Right ventricle myocardium superior (tissue), 1 donor: ENCODE measurements at places on chromosomes 4 and X.
A peak's percentile ranks its signal among the peaks of the same experiment; 100 is the strongest.

DNA sequence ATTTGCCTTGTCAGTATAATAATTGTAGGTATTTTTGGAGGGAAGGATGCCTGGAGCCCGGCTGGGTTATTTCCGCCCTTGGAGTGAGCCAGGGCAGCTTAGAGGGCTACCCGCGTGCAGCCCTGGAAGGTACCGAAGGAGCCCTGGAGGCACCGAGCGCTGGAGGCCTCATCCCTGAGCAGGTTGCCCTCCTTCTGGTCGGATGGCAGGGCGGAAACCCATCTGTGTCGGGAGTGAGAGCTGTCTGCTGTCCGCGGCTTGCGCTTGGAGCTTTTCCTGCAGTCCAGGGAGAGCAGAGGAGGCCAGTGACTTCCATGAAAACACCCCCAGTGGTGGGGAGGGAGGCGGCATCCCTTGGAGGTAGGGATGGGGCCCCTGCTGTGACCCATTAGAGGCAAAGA, 122.1 kb downstream of the TBL1X start:
- DNase-seq, result no peak

DNA sequence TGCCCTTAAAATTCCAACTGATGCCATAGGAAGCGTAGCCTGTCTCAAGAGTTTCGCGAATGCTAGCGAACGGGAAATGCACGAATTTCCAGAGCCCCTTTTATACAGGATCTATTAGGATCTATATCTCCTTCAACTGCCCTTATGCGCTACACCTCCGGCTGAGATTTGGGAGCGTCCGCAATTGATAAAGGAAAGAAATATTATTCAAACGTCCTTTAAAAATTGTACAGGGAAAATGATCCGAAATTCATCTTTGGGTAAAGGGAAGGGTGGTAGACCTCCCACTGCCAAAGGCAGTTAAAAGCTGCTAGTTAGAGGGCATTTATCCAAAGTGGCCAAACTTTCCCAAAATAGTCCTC, 609 bp downstream of the NR3C2 start:
- no peak for DNase-seq

DNA sequence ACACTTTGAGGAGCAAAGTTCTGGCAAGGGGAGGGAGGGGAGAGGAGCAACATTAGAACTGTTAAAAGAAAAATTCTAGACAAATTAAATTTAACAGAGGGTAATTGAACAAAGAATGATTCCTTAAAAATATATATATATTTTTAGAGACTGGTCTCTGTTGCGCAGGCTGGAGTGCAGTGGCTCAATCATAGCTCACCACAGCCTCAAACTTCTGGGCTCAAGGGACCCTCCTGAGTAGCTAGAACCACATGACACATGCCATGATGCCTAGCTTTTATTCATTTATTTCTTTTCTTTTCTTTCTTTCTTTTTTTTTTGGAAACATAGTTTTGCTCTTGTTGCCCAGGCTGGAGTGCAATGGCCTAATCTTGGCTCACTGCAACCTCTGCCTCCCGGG, 19.1 kb upstream of the SPINK2 start:
- DNase-seq, result no peak

DNA sequence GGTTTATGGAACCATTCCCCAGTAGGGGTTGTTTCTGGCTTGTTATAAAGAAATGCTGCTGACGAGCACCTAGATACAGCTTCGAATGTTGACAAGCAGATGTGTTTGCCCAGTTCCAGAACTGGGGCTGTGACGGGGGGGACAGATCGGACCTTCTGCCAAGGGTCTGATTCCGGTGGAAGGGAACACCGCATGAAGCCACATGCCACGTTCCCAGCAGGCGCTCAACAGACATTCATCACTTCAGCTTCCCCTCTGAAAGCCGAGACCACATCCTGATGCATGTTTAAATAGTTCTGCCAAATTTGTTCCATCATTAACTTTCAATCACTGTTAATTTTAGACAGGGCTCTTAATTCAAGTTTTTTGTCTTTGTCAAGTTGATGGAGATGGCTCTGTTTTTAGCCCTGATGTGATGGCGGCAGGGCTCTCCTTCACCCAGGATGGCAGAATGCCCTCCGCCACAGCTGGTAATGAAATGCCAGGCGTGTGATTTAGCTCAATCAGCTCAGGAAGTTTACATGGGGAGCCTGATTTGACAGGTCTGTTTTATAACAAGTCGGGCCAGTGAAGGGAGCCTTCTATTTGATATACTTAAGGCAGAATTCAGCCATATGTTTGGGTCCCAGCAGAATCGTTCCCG, 57.4 kb downstream of the PSAPL1 start:
- DNase-seq, result no peak

- no peak for DNase-seq
Observed at GRCh38 chrX:153499341-153499740, 4.6 kb downstream of the BGN start.

DNA sequence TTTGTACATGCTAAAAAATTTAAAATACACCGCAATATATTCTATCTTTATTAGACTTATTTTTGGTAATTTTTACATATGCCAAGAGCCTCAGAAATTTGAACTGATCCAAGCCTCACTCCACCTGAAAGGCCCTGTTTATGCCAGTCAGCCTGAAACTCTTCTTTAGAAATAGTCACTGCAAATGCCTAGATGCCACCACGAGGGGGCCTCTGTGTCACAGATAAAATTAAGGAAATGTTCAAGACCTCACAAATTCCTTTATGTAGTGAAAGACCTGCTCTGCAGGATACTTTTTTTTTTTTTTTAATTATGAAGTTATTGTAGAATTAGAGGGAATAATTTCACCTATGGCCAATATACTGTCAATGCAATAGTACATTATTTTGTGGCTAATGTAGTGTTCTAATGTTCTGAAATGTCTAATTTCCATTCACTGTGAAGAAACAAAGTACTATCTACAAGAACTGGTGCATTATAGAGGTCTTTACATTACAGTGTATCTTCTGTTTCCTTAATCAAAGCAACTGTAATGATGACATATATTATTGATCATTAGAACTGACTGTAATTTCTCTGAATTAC, 69.8 kb downstream of the DTHD1 start:
- DNase-seq, result peak; percentile 63

DNA sequence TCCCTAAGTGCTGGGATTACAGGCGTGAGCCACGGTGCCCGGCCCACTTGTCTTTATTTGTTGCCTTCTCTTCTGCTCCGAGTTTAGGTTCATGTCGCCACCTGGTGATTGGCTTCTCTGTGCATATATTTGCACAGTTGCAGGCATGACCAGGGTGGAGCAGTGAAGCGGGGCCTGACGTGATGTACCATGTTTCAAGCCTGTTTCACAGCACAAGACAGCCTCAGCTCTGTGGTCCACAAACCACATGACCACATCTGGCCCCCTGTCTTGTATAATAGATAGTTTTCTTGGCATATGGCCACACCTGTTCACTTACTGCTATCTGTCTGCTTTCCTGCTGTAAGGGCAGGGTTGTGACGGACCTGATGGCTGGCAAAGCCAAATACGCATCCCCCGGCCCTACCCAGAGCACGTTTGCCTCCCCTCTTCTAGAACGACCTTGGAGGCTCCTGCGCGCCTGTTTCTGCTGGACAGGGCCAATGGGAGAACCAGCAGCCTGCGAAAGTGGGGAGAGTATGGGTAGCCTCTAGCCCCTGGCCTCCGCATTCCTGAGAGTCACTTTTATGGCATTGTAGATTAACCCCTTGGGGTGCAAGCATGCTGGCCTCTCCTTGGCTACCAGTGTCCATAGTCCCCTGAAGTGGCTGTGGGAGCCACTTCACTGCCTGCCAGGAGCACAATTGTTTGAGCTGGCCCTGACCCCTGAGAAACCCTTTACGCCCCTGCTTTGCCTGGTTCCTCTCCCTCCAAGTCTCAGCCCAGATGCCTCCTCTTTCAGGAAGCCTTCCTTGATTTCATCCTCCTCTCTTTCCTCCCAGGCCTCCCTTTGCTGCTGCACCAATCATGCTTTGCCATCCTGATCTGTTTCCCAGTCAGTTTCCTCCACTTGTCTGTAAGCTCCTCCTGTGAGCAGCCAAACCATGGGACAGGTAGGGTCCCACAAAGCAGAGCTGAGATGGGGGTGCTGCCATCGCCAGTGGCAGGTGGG, 6.0 kb upstream of the SH3TC1 start:
- peak; percentile 66 for DNase-seq

- no peak for DNase-seq
Observed at GRCh38 chr4:102586644-102587021, 85.5 kb downstream of the NFKB1 start.

DNA sequence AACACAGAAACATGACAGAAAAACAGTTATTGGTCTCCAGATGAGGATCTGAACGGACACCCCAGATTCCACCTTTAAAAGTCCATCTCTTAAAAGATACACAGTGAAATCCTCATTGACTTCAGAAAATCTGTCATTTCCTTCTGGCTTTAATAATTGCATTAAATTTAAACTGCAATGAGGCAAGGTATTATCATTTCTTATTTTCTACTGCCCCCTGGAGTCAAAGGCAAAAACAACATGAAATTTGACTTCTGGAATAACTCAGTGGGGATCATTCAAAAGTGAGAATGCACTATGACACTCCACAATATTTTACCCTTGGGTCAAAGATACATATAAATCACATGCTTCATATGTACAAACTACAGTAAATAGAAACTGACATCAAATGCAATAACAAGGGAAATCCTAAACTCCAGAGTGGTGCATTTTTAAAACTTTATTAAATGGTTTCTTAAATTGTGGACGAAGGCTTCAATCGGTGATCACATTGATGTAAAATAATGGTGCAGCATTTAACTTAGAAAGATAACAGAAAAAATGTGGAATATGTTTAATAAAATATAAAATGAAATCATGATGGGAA, 56.4 kb upstream of the SPANXN1 start:
- DNase-seq, result no peak

GRCh38 chr4:10160281-10160856, 43.8 kb upstream of the WDR1 start:
- DNase-seq, result no peak

GRCh38 chr4:149708513-149709130, 107.0 kb downstream of the IQCM start:
- no peak for DNase-seq

GRCh38 chrX:153947009-153947769, 2.7 kb upstream of the RENBP start:
- peak; percentile 81 for DNase-seq

GRCh38 chr4:60033826-60034225, 1166.3 kb upstream of the ADGRL3 start:
- no peak for DNase-seq

GRCh38 chr4:40270609-40271008, 64.5 kb upstream of the CHRNA9 start:
- DNase-seq, result no peak

DNA sequence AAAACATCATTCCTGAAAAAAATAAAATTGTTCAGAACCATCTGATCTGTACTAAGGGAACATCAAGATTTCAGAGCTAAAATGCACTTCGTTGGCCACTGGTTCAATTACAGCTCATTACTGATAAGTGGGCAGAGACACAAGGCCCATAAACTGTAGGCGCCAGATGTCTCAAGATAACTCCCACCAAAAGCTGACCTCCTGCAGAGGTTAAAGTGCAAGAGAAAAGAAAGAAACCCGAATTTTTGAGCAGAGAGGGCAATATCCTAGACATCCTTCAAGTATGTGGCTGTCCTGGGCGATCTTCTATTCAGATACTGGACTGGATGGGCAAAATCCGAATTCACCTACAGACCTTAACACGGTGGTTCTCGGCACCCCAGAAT, 660 bp downstream of the GEMIN8 start:
- no peak for DNase-seq

- DNase-seq, result no peak
Observed at GRCh38 chr4:47675806-47676205, 162.1 kb downstream of the CORIN start.

DNA sequence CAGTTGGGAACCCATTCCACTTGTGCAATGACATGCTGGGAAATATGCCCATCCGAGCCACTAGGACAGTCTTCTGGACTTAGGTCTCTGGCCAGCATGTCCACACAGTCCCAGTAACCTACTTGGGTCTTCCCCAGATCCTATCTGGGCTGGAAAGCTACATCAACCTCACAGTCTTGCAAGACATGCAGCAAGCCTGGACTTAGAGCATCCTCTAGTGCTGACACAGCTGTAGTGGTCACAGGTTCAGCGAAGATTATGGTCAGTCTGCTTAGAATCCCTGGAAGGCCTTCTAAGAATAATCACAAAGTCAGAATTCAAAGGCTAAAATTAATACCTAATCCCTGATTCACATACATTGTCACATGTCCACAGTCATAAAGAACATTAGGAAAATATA, 842.7 kb downstream of the STPG2 start:
- no peak for DNase-seq

- no peak for DNase-seq
Observed at GRCh38 chr4:5724377-5724776, 13.4 kb downstream of the EVC start.

DNA sequence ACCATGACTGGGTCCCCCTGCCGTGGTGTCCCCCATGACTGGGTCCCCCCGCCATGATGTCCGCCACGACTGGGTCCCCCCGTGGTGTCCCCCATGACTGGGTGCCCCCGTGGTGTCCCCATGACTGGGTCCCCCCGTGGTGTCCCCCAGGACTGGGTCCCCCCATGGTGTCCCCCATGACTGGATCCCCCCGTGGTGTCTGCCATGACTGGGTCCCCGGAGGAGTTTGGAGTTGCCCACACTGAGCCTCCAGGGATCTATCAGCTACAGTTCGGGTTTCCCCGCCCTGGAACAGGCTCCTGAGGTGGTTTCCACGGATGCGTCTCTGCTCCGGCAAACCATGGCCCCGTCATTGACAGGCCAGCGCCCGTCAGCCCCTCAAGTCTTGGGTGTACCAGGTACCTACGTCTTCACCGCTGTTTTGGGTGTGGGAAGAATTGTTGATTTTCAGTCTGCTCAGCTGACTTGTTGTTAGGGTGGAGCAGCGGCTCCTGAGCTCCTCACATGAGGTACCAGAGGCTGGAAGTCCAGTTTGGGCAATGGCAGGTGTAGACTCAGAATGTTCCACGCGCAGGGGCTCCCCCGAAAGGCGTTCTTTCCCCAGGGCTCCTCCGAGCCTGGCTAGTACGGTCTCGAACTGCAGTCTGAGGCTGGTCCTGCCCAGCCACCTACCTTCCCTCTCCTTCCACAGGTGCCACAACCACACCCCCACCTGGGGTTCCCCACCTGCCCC, 8.3 kb upstream of the PDE6B start:
- DNase-seq, result no peak

GRCh38 chr4:83110970-83111750, 3.4 kb downstream of the PLAC8 start:
- no peak for DNase-seq

DNA sequence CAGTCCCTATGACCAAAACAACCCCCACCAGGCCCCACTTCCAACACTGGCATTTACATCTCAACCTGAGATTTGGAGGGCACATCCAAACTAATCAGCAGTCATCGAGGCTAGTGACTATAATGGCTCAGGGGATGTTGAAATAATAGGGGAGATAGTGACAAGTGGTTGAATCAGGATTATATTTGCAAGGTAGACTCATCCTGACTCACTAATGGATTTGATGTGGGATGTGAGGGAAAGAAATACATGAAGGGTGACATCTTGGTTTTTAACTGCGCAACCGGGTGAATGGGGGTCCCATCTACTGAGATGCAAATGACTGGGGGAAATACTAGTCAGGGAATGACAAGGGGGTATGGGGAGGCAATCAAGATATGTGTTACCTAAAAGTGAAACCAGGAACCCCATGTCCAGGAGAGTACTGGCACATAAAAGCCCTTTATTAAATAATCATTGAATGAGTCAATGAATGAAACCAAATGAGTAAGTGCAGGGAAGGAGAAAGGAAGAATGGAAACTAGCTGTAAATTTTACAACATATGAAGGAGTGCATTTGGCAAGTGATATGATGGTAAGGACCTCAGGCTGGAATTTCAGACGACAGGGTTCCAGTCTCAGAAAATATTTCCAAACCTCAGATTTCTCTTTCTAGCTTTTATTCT, 78.3 kb downstream of the PARM1 start:
- DNase-seq, result no peak
